A549 treated with Hydrocortisone at 1 μM for 4 hours (cell line): ENCODE measurements at places on chromosomes 4 and X. TPM values are rescaled to one million over a fixed set of nuclear protein-coding genes. Genes with fewer than 3 reads are reported as not detected.

TMEM47 gene
- total RNA-seq = 1.0 to 1.7 TPM (median 1.3 TPM) in 5 replicates

CRMP1 gene
- 3.6 to 4.4 TPM (median 4.3 TPM) in 5 replicates for total RNA-seq

IBSP gene
- not detected in 5 replicates for total RNA-seq

GCNA gene
- total RNA-seq = 1.5 to 2.0 TPM (median 1.9 TPM) in 5 replicates

SMIM10 gene
- total RNA-seq = 0.07 to 0.20 TPM (median 0.12 TPM) in 4 of 5 replicates, not detected in the other

CT45A1 gene
- not detected in 5 replicates for total RNA-seq

TLL1 gene
- total RNA-seq = 0.13 to 0.22 TPM (median 0.21 TPM) in 5 replicates

HS6ST2 gene
- 0.05 to 0.17 TPM (median 0.12 TPM) in 5 replicates for total RNA-seq

RAB33A gene
- total RNA-seq = 0.13 to 0.31 TPM (median 0.17 TPM) in 5 replicates

CLTRN gene
- total RNA-seq = 0.65 to 0.86 TPM (median 0.81 TPM) in 5 replicates

POU4F2 gene
- not detected in 5 replicates for total RNA-seq

MAGEE2 gene
- total RNA-seq = not detected in 5 replicates

SLC9B2 gene
- total RNA-seq = 6.2 to 10.3 TPM (median 7.5 TPM) in 5 replicates

MFAP3L gene
- total RNA-seq = 3.0 to 5.4 TPM (median 4.1 TPM) in 5 replicates
